ENCODE measurements at places on chromosomes 4 and X. TPM values are rescaled to one million over a fixed set of nuclear protein-coding genes. Genes with fewer than 3 reads are reported as not detected.
A peak's percentile ranks its signal among the peaks of the same experiment; 100 is the strongest.

DNA sequence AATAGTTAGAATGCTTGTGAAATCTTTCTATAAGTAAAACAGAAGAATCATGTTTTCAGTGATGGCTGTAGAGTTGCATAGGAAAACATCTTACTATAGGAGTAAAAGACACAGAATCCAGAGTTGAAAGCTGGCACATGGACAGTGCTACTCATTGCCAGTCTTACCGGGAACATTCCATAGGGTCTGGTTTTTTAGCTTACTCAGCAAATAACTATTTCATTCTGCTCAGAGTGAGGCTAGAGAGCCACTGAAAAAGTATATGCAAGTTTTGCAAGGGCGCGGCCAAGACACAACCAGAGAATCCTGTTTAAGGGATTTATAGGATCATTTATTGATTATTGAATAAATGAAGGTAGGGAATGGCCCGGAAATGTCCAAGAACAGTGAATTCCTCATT is 60.3 kb downstream of the MTHFD2L start:
- DNase-seq = no peak
- no peaks in the 10 kb centered on the region for H3K27me3 ChIP-seq
- no peak overlapping the region for H3K27ac ChIP-seq

DNA sequence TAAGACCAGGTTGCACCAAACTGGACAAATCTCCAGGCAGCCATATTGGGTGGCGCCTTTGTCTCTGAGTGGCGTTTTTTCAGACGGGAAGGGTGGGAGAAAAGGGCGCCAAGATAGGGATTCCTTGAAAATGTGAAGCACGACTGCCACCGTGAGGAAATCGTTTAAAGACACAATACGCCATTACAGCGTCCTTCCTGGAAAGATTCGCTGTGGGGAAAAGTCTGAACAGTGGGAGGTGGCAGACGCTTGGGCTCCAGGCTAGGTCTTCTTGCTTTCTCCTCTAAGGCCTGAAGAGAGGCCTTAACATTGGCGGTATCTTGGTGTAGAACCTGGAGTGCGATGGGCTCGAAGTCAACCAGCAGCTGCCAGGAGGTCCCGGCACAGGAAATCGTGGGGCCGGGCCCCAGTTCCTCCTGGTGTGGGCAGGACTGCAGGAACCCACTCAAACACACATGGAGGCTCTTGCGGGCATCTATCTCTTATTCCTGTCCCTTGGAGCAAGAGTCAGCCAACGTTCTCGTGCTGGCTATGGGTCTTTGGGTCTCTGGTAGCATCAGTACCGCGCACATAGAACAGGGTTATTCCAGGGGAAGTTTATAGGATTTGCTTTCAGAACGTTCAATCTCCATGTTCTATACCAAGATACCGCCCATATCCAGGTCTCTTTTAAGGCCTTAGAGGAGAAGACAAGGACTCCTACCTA is 208.8 kb downstream of the OR13H1 start:
- peak overlapping the region; percentile 96 for H3K27ac ChIP-seq
- H3K36me3 ChIP-seq = no peaks in the 10 kb centered on the region
- DNase-seq = peak; percentile 88
- no peaks in the 10 kb centered on the region for H3K4me1 ChIP-seq

- no peaks in the 10 kb centered on the region for H3K36me3 ChIP-seq
- no peak overlapping the region for H3K27ac ChIP-seq
- no peaks in the 10 kb centered on the region for H3K4me1 ChIP-seq
- H3K4me3 ChIP-seq = no peak overlapping the region
Measured at GRCh38 chrX:140273921-140274320, 230.9 kb downstream of the SOX3 start.

ATP2B3 gene
- under 0.01 TPM for total RNA-seq
